NCI-H524 treated with DMSO at 0.1 percent for 48 hours (cell line): ENCODE measurements at places on chromosomes 2 and 18.

- DNase-seq, result no peak
Measured at GRCh38 chr2:73266061-73266901, 18.0 kb downstream of the FBXO41 start.

DNA sequence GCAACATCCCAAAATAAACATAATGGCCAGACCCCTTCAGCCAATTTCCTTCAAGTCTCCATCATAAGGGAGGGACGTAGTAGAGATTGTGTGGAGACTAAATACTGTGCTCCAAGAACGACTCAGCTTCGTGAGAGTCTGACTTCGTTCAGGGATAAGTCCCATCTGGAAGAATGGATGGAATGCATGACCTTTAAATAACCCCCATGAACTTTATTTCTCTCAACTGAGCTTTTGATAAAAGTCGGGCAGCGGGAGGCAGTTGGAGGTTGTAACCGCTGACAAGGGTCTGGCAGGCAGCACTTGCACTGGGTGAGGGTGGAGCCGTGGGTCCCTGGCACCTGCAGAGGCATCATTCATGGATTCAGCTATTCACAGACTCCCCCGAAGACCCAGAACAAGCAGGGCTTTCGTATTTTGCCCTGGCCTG is 115.9 kb downstream of the ZFP36L2 start:
- DNase-seq, result no peak

- no peak for DNase-seq
Measured at GRCh38 chr2:66576561-66577320, 141.8 kb downstream of the MEIS1 start.

DNA sequence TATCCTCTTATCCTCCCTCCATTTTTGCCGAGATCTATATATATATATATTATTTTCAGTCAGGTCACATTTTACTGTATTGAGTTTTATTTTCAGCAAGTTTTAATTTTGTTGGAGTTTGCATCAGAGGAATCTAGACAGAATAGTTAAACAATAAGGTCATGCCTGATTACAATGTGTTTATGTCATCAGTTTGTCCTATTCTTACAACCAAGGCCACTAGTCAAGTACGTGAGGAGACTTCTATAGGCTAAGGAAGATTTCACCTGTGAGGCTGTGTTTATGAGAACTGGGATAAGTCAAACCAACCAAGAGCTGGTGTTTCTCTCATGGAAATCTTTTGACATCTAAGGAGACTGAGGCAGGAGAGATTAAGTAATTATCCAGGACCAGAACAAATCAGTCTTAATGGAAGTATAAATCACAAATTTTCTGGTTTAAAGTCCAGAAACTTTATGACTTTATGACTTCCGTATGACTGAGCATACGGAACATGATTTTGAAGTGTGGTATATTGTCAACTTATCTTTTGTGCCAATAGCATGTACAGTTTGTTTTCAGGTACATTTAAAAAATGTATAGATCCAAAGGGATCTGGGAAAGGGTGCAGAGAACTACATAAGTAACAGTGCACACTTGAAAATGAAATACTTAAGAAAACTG is 100.0 kb upstream of the DTNA start:
- DNase-seq, result no peak

GRCh38 chr2:37984589-37984988 is 59.5 kb downstream of the RMDN2 start:
- no peak for DNase-seq

GRCh38 chr2:209147981-209148380 is 275.9 kb upstream of the MAP2 start:
- peak; percentile 26 for DNase-seq

GRCh38 chr2:228559774-228560415 is 378.4 kb upstream of the SPHKAP start:
- no peak for DNase-seq

- DNase-seq, result no peak
Measured at GRCh38 chr2:104431701-104432121, 422.2 kb upstream of the POU3F3 start.

GRCh38 chr18:22609642-22610041 is 191.9 kb upstream of the CTAGE1 start:
- no peak for DNase-seq

DNA sequence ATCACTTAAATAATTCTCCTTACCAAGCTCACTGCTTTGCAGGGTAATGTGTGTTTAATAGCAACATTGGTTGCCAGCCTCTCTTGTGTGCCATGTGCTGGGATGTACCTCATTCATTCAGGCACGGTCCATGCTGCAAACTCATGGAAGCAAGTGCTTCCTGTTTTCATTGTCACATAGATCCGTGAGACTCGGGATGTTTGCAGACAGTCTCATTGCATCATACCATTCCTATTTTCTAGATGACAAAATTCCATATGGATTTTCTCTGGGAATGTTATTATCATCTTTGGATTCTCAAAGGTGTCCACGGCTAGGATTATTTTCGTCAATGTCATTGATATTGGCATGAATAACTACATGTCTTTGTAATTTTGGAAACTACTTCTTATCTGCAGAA is 60.0 kb upstream of the HDAC4 start:
- DNase-seq, result no peak

- DNase-seq, result no peak
Measured at GRCh38 chr2:174180165-174180724, 68.1 kb downstream of the OLA1 start.

- no peak for DNase-seq
Measured at GRCh38 chr2:168363347-168364092, 92.6 kb upstream of the CERS6 start.

DNA sequence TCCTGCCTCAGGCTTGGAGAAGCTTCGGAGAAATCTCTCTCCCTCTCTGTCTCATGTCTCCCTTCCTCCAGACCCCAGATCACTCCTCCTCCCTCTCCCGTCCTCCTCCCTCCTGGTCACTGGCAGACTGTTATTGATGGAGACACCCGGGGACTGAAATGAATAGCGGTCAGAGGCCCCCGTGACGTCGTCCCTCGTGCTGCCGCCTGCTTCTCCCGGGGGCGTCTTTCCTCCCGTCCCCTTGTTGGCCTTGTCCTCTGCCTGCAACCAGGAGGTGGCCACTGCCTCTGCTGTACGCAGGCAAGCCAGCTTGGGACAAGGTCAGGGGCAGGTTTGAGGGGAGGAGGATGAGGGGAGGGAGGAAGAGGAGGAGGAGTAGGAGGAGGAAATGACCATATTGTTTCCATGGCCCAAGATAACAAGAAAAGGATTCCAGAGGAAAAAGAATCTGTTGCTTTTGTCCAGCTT is 78.2 kb downstream of the CELF4 start:
- no peak for DNase-seq

GRCh38 chr18:70127359-70127758 is 78.1 kb downstream of the RTTN start:
- no peak for DNase-seq

DNA sequence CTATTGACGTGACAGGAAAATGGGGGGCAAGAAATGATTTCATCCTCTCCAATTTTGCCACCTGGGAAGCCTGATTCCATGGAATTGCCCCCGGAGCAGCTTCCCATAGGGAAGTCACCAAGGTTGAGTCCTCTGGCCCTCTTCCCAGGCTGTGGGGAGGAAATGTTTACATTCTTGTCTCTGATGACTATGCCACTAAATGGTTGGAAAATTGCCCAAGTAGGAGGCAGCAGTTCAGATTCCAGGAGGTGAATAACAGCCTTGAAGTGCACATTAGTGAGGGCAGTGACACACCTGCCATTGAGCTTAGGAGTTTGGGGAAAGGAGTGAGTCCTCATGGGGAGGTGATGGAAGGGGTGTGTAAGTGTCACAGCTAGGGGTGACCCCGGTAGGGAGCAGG is 449.2 kb upstream of the DCC start:
- no peak for DNase-seq

GRCh38 chr2:3761272-3761671 is 57.9 kb downstream of the DCDC2C start:
- DNase-seq, result no peak
